Stimulated activated CD4-positive, alpha-beta T cell treated with anti-CD3 and anti-CD28 coated beads, Interleukin-12 subunit alpha, Interleukin-12 subunit beta, amount 100 ng/mL, for 48 hours (primary cell): ENCODE measurements at places on chromosomes 12 and 14.

DNA sequence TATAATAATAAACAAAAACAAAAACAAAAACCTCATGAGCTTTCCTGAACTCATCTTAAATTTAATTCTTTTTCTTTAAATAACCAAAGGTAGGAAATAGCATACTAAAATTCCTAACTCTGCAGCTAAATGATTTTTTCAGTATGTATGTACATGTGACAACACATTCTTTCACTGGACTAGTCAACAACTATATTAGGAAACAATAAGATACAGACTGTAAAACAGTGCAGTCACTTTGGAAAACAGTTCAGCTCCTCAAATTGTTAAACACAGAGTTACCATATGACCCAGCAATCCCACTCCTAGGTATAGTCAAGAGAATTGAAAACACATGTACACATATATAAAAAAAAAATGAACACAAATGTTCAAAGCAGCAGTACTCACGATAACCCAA, 64.7 kb downstream of the SPPL3 start:
- no peak for DNase-seq

- DNase-seq, result no peak
Measured at GRCh38 chr14:45716572-45716971, 463.6 kb upstream of the MIS18BP1 start.

- DNase-seq, result no peak
Measured at GRCh38 chr14:50523271-50524041, 8.9 kb downstream of the MAP4K5 start.

- DNase-seq, result no peak
Measured at GRCh38 chr14:79161571-79161970, 991.4 kb downstream of the NRXN3 start.

GRCh38 chr14:92787554-92787953, 6.6 kb upstream of the GOLGA5 start:
- DNase-seq, result no peak

DNA sequence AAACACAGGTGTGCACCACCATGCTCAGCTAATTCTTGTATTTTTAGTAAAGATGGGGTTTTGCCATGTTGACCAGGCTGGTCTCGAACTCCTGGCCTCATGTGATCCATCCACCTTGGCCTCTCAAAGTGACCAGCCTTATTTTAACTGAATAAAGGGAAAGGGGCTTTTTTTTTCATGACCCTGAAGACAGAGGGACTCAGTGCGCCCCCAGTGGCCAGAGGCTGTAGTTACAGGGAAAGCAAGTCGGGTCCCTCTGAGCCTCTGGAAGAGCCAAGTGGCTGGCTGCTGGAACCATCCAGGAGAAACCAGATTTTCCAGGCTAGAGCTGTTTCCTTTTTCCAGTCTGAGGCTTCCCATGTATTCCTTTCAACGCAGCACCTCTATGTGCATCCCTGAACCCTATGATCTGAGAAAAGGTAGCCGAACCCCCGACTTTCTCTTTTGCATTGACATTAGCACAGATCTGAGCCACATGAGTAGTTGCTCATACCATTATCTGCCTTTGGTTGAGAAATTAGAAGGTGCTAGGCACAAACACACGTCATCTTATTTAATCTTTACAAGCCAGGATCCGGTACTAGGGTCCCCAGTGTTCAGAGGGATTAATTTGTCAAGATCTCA, 342.7 kb downstream of the CACNA1C start:
- peak; percentile 23 for DNase-seq

DNA sequence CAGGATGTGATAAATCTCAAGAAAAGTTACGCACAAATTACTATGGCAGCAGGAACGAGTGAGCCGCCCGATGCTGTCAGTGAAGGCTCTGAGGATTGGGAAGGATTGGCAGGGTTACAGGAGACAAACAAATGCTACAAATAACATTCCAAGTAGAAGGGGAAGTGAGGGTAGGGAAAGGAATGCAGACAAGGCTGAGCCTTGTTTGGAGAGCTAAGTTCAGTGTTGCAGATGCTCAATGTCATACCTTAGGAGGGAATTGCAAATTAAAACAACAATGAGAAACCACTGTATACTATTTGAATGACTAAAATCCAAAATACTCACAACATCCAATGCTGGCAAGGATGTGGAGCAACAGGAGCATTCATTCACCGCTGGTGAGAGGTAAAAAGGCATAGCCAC, 1.3 kb downstream of the CLEC9A start:
- no peak for DNase-seq

- no peak for DNase-seq
Measured at GRCh38 chr14:64620910-64621309, 71.1 kb downstream of the PPP1R36 start.

DNA sequence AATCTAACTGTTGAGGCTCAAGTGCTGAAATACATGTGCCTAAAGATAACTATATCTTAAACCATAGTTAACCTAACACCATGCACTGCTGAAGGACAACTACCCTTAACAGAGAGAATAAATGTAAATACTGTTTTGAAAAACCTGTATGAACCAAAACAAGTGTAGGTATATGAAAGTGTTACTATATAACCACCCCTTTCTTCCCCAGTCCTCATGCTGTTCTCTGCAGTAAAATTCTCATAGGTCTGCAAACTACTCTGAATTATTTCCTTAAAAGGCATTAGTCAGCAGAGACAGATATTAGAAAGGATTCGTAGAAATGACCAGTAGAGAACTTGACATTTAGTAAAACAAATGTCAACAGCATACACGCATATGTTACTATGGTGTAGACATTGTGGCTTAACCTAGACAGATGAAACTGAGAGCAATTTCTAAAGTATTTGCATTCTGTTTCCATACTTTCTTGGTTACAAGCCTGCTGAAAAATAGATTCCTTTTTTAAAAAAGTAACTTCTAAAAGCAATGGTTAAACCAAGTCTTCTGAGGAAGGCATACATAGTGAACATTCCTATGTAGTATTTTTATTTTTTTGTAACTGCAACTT, 13.9 kb downstream of the CSRP2 start:
- DNase-seq, result no peak

- no peak for DNase-seq
Measured at GRCh38 chr12:15538881-15539280, 216.6 kb downstream of the PTPRO start.

GRCh38 chr12:5003025-5003666, 40.5 kb upstream of the KCNA5 start:
- peak; percentile 31 for DNase-seq

DNA sequence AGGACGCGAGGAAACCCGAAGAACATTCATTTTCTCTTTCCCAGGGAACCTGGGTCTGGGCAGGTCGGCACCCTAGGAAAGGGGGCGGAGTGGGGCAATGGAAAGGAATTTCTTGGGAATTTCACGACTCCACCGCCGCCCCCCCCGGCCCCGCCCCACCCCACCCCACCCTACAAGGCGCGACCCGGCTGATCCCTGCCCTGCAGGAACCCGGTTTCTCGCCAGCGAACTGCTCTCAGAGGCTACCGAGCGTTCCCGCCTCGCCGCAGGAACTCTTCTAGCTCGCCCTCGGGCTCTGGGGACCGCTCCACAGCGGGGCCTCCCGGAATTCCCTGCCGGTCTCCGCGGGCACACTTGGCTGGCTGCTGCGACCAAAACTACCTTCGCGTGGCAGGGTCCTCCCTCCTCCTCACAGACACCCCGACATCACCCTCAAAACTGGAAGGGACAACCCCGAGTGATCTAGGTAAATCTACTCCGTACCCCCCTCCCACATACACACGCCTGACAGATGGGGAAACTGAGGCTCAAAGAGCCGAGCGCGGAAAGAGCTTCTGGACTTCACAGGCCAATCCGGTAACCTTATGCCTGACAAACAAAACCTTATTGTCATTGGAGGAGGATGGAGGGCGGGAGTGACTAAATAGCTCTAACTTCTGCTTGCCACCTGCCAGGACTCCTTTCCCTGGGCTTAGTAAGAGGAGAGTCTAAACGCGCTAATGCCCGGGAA, 785 bp upstream of the ACTN1 start:
- no peak for DNase-seq

- DNase-seq, result no peak
Measured at GRCh38 chr12:88529531-88530488, 50.5 kb downstream of the KITLG start.

GRCh38 chr14:23621204-23621931, 14.8 kb upstream of the DHRS2 start:
- DNase-seq, result no peak

- no peak for DNase-seq
Measured at GRCh38 chr14:90154110-90154509, 92.3 kb downstream of the KCNK13 start.

DNA sequence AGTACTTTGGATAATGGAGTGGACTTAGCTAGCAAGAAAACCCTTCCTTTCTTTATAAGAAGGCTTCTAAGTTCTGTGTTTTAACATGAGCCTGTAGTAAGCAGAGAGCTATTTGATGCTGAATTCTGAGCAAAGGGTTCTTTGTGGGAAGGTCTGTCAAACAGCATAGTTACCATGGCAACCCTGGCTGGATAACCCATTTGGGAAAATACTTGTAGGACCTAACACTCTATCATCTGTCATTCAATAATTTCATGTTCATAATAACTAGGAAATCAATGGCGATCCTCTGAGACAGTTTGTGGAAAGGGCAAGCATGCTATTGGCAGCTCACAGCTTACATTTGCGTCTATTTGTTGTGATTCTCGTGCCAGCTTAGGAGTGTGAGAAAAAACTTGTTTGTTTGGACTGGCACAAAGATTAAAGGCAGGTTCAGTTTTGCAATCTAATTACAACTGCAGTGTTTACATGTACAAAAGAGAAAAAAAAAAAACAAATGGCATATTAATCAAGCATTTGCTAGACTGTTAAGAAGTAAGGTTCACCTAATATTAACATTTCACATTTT, 219.2 kb downstream of the PDZRN4 start:
- no peak for DNase-seq

DNA sequence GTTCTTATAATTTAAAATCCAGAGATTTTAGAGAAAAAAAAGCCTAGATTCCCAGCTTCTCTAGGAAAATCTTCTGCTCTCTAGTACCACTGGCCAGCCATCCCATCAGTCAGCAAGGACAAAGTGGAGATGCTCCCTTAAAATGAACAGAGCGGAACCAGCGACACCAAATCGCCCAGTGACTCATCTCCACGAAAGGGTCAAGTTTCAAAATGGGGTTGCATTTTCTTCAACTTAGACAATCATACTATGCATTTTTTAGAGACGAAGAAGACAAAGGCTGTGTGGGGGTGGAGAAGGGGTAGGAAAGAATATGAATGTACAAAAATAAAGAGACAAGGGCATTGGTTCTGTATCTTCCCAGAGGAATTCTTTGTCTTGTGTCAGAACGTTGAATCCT, 212.0 kb downstream of the SLC15A4 start:
- no peak for DNase-seq

GRCh38 chr12:101116911-101117310, 93.1 kb downstream of the SLC5A8 start:
- DNase-seq, result no peak

GRCh38 chr12:103877934-103878510, 37.0 kb upstream of the NT5DC3 start:
- peak; percentile 73 for DNase-seq

GRCh38 chr12:15056218-15056617, 83.4 kb downstream of the PDE6H start:
- no peak for DNase-seq

DNA sequence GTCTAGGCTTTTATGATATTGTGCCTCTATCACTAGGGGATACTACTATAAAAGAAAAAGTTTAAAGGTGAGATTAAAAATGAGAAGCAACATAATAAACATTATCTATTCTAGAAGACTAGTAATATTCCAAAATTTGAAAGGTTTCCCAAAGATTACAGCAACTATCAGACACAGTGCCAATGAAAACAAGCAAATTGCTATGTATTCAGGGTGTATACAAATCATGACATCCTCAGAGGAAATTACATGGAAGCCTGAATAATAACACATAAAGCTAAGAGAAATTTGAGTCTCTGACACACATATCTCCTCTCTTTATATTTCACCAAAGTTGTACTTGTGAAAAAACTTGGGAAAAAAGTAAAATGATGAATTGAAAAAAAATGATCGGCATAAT, 327.0 kb downstream of the SEC23A start:
- DNase-seq, result no peak

GRCh38 chr12:131986910-131987309, 37.2 kb downstream of the EP400 start:
- DNase-seq, result no peak

DNA sequence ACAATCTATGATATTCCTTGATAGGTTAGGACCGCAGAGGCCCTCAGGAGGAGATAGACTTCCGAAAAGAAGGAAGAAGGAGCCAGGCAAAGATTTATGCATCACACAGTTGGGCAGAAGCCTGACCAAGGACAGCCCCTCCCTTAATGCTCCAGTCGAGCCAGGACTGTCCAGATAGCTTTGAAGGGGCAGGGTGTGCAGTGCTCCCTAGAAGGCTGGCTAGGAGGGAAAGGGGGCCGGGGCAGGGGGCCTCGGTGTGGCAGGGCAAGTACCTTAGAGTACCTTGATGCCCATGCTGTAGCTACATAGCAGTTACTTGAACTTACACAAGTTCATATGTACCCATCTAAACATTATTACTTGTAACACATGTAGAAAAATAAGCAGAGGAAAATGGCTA, 94.7 kb upstream of the NOS1 start:
- no peak for DNase-seq

- DNase-seq, result peak; percentile 20
Measured at GRCh38 chr12:57522887-57523705, 472 bp downstream of the MBD6 start.

- no peak for DNase-seq
Measured at GRCh38 chr14:76911473-76911872, 85.3 kb downstream of the LRRC74A start.

GRCh38 chr12:4483885-4484823, 38.5 kb upstream of the FGF6 start:
- DNase-seq, result no peak

DNA sequence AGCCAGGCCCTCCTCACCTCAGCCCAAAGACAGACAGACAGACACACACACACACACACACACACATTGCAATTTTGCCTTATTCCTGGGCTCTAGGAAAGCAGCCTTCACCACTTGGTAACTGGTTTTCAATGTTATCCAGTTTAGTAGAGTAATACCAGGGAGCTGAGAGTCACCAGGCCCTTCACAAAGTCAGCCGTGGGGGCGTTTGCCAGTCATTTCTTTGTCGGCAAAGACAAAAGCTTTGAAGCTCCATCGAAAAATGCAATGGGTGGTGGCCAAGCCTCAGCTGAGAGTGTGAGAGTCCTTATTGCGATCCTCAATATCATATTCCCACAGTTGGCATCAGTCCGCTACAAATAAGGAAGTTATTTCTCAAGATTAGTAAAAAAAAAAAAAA, 8.1 kb upstream of the KCNA5 start:
- no peak for DNase-seq

GRCh38 chr14:104559028-104559803, 20.3 kb upstream of the C14orf180 start:
- no peak for DNase-seq

DNA sequence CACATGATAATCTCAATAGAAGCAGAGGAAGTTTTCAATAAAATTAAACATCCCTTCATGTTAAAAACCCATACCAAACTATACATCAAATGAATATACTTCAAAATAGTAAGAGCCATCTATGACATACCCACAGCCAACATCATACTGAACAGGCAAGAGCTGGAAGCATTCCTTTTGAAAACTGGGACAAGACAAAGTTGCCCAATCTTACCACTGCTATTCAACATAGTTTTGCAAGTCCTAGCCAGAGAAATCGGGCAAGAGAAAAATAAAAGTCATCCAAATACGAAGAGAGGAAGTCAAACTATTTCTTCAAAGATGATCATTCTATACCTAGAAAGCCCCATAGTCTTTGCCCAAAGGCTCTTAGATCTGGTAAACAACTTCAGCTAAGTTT, 454.7 kb upstream of the PRICKLE1 start:
- DNase-seq, result no peak
